ENCODE measurements at places on chromosomes 5 and 9. TPM values are rescaled to one million over a fixed set of nuclear protein-coding genes. Genes with fewer than 3 reads are reported as not detected.

PCDHGA8 gene
- 0.19 TPM for total RNA-seq

DNA sequence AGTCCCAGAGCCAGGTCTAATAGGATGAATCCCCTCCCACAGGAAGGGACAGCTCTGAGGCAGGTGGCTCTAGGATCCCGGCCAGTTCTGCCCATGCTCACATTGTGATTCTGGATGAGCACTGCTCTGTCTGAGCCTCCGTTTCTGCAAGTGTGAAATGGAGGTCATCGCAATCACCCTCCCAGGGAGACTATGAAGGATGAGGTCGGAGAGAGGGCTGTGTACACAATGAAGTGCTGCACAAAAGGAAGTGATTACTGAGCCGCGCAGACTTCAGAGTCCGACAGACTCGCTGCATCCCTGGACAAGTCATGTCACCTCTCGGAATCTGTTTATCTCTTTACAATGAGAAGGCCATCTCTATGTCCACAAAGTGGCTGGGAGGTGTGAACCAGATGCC lies 21.7 kb downstream of the LHX6 start:
- H3K27me3 ChIP-seq: peaks cover 28% of the 10 kb centered on the region
- no peaks in the 10 kb centered on the region for H3K4me1 ChIP-seq
- DNase-seq: no peak
- H3K4me3 ChIP-seq: no peak overlapping the region

GRCh38 chr5:116360008-116360853 lies 214.4 kb downstream of the SEMA6A start:
- no peaks in the 10 kb centered on the region for H3K27me3 ChIP-seq
- no peak overlapping the region for H3K27ac ChIP-seq
- no peaks in the 10 kb centered on the region for H3K36me3 ChIP-seq
- peaks cover 17% of the 10 kb centered on the region for H3K4me1 ChIP-seq
- no peak overlapping the region for H3K4me3 ChIP-seq

DNA sequence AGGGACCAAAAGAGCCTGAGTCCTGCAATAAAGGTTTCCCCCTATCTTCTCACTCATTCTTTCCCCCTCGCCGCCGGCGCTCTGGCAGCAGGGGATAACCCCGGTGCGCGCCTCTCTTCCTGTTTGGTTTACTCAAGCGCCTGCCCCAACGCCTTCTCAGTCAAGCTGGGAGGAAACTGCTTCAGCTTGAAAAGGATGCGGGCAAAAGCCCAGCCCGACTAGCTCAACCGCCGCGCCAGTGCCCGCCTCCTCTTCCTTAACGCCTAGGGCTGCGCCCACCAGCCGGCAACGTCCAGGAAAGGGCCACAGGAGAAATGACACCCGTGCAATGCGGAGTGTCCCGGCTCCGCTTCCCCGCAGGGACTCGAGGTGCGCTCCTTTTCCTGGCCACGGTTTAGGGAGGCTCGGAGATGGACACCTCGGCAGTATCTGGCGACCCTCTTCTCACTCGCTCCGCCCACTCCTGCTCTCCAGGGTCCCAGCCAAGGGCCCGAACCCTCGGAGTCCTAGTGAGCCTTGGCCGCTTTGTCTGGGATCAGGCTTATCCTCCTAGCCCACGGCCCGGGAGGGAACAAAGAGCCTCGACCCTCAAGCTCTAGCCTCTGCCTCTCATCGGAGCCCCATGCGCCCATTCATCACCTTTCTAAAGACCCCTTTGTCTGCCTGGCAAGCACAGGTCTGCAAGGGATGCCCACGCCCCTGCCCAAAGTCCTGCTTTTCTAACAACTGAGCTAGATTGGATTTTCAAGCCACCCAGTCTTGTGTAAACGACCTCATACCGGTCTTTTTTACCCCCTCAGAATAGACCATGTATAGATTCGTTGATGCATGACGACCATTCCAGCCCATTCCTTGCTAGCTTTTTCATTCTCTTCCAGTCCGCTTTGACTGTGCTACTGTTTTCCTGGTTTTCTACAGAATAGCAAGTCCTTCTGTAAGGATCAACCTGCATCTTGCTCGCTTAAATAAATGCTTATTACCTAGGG lies 2.0 kb downstream of the ST8SIA4 start:
- H3K27me3 ChIP-seq: no peaks in the 10 kb centered on the region
- peak; percentile 77 for DNase-seq
- peak overlapping the region; percentile 79 for H3K4me3 ChIP-seq
- H3K36me3 ChIP-seq: peaks cover 2% of the 10 kb centered on the region

DNA sequence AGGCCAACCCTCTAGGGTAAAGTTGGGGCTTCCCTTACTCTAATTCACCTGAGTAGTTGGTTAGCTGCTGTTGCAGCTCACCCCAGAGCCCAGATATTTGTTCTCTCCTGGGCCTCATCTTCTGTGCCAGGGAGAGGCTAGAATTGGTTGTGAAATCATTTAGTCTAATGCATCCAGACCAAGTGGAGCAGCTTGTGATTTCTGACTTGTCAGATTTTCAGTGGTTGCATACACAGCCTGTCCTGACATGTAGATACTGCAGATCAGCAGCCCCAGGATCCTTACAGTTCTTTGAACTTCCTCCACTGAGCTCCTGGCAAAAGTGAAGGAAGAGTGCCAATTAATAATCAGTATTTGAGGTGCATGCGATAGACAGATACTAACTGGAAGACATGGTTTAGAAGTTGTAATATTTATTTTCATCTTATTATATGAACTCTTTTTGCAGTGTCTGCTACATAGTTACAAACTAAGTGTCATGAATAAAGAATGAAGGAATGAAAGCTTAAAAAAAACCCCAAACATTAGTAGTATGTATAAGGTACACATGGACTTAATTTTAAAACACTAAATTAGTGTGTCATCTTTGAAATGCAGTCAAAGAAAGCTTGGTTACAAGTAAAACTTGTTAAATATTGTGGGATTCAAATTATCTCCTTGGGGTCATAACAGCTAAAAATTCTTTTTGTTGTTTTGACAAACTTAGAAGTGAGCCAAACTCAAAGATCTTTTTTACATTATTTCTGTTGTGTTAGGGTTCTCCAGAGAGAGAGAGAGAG lies 128.5 kb downstream of the VPS13A start:
- H3K36me3 ChIP-seq: no peaks in the 10 kb centered on the region
